ENCODE measurements at places on chromosomes 5 and 9.

DNA sequence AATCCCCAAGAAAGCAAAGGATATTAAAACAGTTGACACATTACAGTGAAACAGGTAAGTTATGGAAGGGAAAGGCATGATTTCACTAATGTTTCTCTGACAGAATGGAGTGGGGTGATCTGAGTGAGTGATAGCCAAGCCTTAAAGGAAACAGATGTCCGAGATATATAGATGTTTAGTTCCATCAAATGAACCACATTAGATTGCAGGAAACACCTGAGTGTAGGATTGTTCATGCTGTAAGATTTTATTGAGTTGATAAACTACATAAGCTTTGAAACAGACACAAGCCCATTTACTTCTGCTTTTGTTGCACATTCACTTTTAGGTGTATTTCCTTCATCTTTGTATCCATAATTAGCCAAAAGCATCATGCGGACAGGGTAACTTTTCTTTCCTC, 167.1 kb upstream of the PPP1R2B start:
- no peak for DNase-seq

DNA sequence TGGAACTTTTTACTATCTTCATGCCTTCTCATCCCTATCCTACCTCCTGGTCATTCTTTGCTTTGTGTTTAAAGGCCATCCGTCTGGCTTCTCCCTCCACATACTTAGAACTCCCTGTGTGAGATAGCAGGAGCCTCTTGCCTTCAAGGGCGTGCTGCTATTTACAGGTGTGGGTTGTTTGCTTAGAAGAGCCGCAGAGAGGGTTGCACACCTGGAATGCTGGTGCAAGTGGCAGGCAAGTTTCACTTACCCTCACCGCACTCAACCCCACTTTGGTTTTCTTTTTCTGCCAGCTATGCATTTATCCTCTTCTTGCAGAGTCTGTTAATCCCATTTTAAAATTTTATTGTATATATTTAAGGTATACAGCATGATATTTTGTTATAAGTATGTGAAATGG, 12.6 kb downstream of the SKP2 start:
- DNase-seq, result no peak

DNA sequence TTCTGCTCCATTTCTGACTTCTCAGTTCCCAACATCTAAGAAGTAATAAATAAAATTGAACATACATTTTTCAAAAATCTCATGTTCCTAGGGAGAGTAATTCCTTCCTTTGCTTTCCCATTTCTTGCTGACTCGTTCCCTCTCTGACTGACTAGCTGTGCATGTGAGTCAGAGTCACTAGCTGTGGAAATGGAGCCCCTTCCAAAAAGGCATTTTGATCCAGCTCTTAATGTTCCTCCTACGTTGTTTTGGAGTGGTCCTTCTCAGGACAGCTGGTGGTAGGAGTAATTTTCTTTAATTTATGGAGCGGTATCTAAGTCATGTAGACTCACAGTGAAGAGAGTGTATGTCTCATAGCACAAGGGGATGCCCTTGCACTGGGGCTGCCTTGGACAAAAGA, 460.2 kb downstream of the GADD45G start:
- DNase-seq, result no peak

GRCh38 chr9:120931231-120932085, 4.9 kb upstream of the TRAF1 start:
- DNase-seq, result no peak

DNA sequence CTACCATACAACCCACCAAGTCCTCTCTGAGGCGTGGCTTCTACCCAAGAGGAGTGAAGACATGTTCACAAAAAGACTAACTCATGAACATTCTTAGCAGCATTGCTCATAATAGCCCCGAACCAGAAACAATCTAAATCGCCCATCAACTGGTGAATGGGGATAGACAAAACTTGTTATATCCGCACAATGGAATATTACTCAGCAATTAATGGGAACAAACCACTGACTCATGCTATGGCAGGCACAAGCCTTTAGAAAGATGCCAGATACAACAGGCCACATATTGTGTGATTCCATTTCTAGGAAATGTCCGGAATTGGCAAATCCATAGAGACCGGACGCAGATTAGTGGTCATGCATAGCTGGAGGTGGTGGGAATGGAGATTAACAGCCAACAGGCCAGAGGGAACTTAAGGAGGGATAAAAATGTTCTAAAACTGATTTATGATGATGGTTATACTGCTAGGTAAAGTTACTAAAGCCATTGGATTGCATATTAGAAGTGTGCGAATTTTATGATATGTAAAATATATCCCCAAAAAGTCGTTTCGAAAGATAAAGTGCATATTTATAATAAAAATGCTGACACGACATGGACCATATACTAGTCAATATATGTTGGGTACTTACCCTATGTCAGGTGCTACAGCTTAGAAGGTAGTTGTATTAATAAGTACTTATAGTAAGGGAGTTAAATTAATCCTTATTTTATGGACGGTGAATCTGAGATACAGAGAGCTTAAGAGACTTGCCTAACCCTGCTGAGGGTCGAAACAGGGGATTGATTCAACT, 55.4 kb downstream of the LHX2 start:
- no peak for DNase-seq

- DNase-seq, result no peak
Measured at GRCh38 chr5:92641031-92641962, 939.7 kb downstream of the NR2F1-AS1 start.

DNA sequence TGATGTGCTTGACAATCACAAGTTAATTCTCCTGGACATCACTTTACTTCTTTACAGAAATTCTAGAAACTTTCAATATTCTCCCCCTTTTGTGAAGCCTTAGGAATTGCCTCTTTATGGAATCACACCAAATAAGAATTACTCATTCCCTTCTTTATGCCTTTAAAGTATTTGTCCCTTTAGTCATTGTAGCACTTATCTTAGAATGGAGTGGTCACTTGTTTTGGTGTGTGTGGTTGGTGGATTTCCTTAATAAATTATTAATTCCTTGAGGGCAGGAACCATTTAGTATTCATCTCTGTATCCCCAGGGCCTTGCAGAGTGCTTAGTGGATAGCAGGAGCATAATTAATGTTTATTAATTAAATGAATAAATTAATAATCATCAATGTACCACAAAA, 307.0 kb downstream of the ARRDC3 start:
- DNase-seq, result no peak

GRCh38 chr5:136079195-136079985, 50.6 kb downstream of the TGFBI start:
- DNase-seq, result no peak

GRCh38 chr9:88949961-88950340, 41.3 kb upstream of the S1PR3 start:
- DNase-seq, result no peak

DNA sequence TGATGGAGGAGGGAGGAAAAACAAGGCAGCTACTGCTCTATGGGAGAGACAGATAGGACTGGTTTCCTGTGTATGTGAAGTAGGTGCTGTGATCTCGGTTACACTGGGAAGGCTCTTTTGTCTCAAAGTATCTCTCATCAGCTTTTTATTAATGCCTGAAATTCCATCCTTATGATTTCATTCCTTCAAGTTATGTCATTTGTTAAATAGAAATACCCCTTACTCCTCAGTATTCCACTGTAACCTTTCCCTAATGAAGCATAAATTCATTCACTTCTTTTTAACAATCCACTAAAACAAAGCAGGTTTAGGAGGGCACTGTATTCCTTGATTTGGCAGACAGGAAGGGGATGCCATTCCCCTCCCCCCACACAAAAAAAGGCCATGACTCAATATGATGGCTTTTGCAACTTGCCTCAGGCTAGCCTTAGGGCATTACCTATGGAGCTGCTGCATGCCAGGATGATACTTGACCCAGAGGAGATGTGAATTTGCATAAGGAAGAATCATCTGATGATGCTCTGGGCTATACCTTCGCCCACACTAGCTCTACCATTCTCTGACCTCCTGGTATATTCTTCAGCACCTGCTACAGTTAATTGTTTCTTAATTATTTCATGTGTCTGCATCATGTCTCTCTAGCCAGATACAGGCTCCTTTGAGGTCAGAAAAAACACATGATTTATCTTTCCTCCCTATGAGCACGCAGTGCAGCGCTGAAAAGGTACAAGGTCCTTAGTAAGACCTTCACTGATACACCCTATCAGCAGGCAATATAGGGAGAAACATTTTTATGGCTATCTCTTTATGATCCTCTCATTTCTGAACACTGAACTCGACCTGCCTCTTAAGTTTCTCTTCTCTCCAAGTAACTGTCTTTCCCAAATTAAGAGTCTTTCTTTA, 26.3 kb downstream of the NR3C1 start:
- no peak for DNase-seq

DNA sequence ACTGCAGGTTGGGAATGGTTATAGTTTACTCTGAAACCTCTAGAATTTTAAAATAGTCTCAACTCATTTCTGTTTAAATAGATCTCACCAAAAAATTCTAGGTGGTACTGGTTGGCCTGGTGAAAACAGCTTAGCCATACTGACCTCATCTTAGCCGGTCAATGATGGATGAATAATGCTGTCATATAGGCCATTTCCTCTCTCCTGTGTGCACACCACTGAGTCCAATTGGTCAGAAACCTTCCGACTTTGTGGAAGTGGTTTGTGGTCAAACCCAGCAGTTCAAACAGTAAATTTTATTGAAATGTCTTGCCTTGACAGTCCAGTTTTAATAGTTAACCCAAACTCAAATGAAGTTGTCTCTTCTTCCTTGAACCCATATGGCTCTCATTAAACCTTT, 98.6 kb downstream of the GIN1 start:
- no peak for DNase-seq

DNA sequence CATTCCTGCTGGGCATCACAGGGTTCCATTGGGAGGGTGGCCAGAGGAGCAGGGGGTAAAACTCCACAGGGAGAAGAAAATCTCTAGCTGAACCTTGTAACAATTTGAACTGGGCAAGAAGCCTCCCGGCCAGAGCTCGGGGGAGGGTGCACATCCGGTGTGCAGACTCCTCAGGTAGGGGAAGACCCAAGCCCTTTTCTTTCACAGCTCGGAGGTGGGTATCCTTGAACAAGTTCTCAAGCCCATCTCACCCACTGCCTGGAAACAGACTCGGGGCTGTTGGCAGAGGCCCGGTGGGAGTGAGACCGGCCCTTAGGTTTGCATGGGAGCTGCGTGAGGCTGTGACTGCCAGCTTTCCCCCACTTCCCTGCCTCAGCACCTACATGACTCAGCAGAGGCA, 111.5 kb upstream of the IL7R start:
- no peak for DNase-seq

DNA sequence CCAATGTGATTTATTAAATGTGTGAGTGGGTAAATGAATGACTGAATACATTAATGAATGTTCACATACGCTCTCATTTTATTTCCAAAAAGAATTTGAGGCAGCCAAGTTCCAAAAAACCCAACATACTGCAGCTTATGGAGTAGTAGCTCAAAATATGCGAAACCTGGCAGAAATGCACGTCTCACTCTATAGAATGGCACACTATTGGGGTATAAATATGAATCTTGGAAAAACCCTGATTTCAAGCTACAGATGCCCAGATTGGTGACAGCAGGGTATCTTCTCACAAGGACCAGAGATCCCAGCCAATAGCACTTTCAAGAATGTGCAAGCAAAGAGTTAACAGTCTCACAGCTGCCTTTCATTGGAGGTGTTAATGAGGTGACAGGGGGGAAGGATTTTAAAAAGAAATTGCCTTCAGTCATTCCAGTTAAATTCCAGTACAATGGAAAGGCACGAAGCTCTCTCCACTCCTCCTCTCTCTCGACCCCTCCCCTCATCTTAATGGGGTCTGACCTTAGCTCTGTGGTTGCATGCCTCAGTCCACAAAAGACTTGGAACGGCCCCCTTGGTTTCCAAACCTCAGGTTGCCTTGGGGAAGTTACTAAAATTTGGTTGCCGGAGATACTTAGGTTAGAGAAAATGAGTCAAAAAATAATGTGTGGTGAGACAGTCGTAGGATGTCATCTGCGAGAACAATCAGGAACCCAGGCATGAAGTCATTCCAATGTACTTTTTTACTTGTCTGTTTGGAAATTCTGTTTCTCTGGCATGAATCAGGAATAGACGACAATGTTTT, 307.4 kb downstream of the NFIB start:
- DNase-seq, result no peak

Measured in caudate nucleus (tissue), 63 donors.